Upper lobe of left lung (tissue), 6 donors: ENCODE measurements at places on chromosomes 7 and 10. TPM values are rescaled to one million over a fixed set of nuclear protein-coding genes. Genes with fewer than 3 reads are reported as not detected.

GRCh38 chr10:85420501-85421191 is 945.9 kb downstream of the GRID1 start:
- DNase-seq = no peak

- DNase-seq = no peak
These were observed 6.1 kb upstream of the LAMB4 start for GRCh38 chr7:108136191-108136688.

- no peak for DNase-seq
These were observed 59.8 kb downstream of the COA1 start for GRCh38 chr7:43669286-43670081.

DNA sequence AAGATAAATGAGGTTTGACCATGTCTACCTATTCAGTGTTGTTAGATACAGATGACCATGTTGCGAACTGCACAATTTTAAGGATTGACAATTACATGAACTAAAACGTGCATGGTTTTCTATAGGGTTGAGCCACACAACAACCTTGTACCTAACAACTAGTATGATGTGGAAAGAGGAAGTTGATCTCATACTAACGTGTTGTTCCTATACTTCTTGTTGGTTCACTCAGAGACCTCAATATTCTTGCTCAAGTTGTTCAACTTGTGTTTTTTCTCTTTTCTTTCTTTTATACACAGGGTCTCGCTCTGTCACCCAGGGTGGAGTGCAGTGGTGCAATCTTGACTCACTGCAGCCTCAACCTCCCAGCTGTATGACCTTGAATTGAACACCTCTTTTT is 6.1 kb upstream of the KEL start:
- no peak for DNase-seq

DNA sequence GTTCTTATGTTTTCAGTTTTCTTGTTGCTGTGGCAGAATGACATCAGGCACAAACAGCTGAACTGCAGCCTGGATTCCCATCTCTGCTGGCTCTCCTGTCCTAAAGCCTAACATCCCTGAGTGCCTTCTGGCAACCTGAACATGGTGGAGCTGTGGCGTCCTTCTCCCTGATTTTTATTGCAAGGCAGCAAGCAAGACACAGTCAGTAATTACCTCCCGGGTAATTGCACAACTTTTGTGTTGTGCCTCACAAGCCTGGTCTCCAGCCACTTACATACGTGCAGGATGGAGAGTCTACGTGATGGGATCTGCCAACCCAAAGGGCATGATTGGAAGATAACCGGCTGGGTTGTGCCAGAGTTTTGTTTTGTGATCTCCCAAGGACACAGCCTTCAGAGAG is 116.1 kb upstream of the PARD3 start:
- DNase-seq = no peak

Gene APBB1IP
- total RNA-seq = 15.8 TPM

DNA sequence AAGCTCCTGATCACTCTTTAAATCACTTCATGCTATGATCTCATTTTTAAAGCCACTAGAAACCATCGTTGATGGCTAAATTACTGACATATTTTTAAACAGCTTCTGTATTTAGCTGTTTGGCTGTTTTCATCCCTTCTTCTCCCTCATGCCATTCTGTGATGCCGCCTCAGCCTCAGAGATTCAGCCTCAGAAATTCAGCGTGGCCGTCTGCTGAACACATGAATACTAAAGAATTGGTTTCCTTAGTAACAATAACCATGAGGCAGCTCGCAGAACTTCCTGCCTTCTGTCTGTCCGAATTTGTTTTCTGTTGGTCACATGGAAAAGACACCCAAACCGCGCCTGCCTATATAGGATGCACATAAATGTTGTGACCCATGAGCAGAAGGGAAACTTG is 31.0 kb upstream of the FZD1 start:
- DNase-seq = no peak
